ENCODE measurements at places on chromosomes 16 and 17. TPM values are rescaled to one million over a fixed set of nuclear protein-coding genes. Genes with fewer than 3 reads are reported as not detected.

GRCh38 chr17:16486373-16487250, 5.4 kb downstream of the LRRC75A start:
- no peaks in the 10 kb centered on the region for H3K27me3 ChIP-seq
- H3K36me3 ChIP-seq = no peaks in the 10 kb centered on the region
- no peak overlapping the region for H3K4me3 ChIP-seq
- peak overlapping the region; percentile 73 for H3K27ac ChIP-seq
- DNase-seq = peak; percentile 73
- peaks cover 59% of the 10 kb centered on the region for H3K4me1 ChIP-seq

DNA sequence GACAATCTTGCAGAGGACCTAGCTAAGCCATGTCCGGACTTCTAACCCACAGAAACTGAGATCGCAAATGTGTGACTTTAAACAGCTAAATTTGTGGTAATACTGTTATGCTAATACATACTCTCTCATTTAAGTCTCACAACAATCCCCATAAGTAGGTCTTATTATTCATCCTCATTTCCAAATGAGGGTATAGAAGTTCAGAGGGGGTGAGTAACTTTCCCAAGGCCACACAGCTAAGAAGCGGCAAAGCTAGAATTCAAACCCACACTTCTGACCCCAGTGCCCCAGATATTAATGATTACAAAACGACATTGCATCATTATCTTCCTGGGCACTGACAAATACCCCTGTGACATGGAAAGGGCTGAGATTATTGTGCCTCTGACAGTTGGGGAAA, 81.4 kb downstream of the CNGB1 start:
- H3K27ac ChIP-seq = peak overlapping the region; percentile 21
- H3K4me1 ChIP-seq = peaks cover 19% of the 10 kb centered on the region
- no peak overlapping the region for H3K4me3 ChIP-seq
- H3K36me3 ChIP-seq = no peaks in the 10 kb centered on the region
- DNase-seq = no peak
- no peaks in the 10 kb centered on the region for H3K27me3 ChIP-seq

GRCh38 chr17:70929226-70929625, 759.9 kb downstream of the KCNJ2 start:
- no peaks in the 10 kb centered on the region for H3K4me1 ChIP-seq
- no peak for DNase-seq
- H3K27me3 ChIP-seq = no peaks in the 10 kb centered on the region
- no peaks in the 10 kb centered on the region for H3K36me3 ChIP-seq
- no peak overlapping the region for H3K4me3 ChIP-seq

DNA sequence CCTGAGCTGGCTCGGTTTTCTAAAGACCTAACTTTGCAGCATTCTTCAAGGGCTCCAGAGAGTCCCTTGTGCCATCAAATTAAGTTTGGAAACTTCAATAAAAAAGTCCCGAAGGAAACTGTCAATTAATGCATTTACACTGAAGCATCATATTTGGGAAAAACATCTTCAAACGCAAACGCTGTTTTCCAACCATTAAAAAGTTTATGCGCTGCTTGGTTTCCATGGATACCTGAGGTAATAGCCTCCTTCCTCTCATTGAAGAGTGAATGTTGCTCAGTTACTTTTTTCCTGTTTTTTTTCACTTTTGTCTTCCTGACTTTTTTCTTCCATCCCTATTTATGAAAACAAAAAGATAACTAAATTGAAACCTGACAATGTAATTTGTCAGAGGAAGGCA, 399.1 kb downstream of the MAF start:
- no peaks in the 10 kb centered on the region for H3K27me3 ChIP-seq
- no peaks in the 10 kb centered on the region for H3K4me1 ChIP-seq
- H3K27ac ChIP-seq = no peak overlapping the region
- no peak overlapping the region for H3K4me3 ChIP-seq

GRCh38 chr16:73280388-73280787, 232.5 kb upstream of the ZFHX3 start:
- H3K4me3 ChIP-seq = no peak overlapping the region
- no peaks in the 10 kb centered on the region for H3K36me3 ChIP-seq
- no peak for DNase-seq
- no peaks in the 10 kb centered on the region for H3K27me3 ChIP-seq

- peaks cover 5% of the 10 kb centered on the region for H3K27me3 ChIP-seq
- H3K4me1 ChIP-seq = peaks cover 6% of the 10 kb centered on the region
- no peaks in the 10 kb centered on the region for H3K36me3 ChIP-seq
- no peak overlapping the region for H3K4me3 ChIP-seq
These were observed 4.4 kb upstream of the FOXJ1 start for GRCh38 chr17:76145231-76146052.

DNA sequence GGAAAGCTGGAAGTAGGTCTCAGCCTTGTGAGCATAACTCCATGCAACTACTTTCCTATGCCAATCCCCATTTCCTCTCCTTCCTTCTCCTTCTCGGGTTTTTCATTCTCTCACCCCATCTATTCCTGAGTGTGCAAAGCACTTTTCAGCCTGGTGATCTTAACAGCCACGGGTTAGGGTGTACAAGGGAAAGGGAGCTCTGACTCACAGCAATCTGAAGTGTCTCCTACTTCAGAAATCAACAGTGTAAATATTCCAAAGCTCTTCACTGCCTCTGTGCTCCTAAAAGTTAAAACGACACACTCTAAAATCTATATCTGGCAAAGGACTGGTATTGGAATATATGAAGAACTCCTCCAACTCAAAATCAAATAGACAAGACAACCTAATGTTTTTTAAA, 268.0 kb upstream of the IRX3 start:
- H3K4me3 ChIP-seq = no peak overlapping the region
- no peaks in the 10 kb centered on the region for H3K36me3 ChIP-seq
- H3K27ac ChIP-seq = no peak overlapping the region
- no peaks in the 10 kb centered on the region for H3K27me3 ChIP-seq
- no peaks in the 10 kb centered on the region for H3K4me1 ChIP-seq

DNA sequence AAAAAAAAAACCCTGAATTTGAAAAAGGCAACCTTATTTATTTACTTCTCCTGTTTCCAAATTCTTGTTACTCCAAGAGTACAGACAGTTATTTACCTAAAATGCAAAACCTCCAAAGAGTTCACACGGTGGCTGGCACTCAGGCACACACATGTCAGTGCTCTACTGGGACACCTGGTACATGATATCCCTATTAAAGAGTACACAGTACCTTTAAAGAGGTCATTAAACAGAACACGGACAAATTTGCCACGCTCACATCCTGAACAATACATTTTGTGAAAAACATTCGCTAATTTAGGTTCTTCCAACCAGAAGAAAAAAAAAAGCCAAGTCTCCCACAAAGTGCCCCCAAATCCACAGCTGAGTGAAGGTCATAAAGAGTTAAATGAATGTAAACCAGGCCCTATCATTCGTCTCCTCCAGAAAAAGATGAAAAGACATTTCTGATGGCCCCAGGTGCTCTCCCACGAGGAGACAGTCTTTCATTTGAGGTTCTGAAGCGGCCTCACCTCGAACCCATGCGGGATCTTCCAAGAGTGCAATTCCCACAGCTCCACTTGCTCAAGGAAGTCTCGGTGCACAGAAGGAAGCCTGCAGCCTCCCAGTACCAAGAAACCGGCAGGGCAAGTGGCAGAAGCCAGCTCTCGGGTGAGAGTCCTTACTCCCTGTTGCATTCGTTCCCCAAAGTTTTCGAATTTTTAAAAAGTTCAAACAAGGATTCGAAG, 993 bp downstream of the ERN1 start:
- H3K4me1 ChIP-seq = peaks cover 23% of the 10 kb centered on the region
- peak overlapping the region; percentile 54 for H3K4me3 ChIP-seq
- no peaks in the 10 kb centered on the region for H3K27me3 ChIP-seq
- DNase-seq = peak; percentile 55

- no peak overlapping the region for H3K4me3 ChIP-seq
- H3K4me1 ChIP-seq = no peaks in the 10 kb centered on the region
- no peak overlapping the region for H3K27ac ChIP-seq
- H3K27me3 ChIP-seq = no peaks in the 10 kb centered on the region
- H3K36me3 ChIP-seq = no peaks in the 10 kb centered on the region
These were observed 377.7 kb upstream of the MAF start for GRCh38 chr16:79977940-79978836.

- no peak overlapping the region for H3K27ac ChIP-seq
- no peak for DNase-seq
- no peaks in the 10 kb centered on the region for H3K27me3 ChIP-seq
These were observed 66.3 kb upstream of the GSE1 start for GRCh38 chr16:85546585-85547447.

DNA sequence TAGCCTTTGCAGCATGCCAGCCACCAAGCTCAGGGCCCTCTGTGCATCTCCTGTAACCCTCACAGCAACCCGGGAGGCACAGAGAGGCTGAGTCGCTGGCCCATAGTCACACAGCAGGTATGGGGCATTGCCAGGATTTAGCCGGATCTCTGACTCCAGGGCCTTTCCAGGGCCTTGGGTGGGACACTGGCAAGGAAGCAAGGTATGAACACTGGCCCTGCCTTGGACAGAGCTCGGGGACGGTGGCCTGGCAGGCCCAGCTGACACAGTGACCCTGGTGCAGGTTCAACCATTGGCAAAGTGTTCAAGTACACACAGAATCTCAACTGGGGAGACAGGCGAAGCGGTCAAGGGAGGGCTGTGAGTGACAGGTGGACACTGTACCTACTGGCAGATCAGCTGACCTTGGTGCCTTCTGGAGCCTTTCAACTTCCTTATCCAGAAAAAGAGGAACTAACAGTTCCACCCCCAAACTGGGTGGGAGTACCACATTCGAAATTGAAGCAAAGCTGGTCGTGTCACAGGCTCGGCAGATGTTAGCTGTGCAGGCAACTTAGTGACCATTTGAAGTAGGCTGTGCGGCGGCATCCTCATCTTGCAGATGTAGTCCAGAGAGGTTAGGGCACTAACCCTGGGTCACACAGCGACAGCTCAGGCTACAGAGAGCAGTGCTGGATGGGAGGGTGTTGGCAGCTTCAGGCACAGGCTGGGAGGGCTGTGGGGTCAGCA, 287.4 kb downstream of the SEC14L1 start:
- no peak overlapping the region for H3K4me3 ChIP-seq
- no peak for DNase-seq
- peaks cover 85% of the 10 kb centered on the region for H3K4me1 ChIP-seq
- H3K27me3 ChIP-seq = no peaks in the 10 kb centered on the region
- peak overlapping the region; percentile 86 for H3K27ac ChIP-seq

ADAM11 gene
- 0.28 TPM for total RNA-seq

ANKRD40CL gene
- total RNA-seq = 3.3 TPM

MT1G gene
- 64.1 TPM for total RNA-seq

SCRN2 gene
- total RNA-seq = 20.4 TPM

HBA2 gene
- not detected for total RNA-seq

CIBAR2 gene
- not detected for total RNA-seq

PNMT gene
- total RNA-seq = 51.9 TPM

PYDC1 gene
- not detected for total RNA-seq

CDR2L gene
- total RNA-seq = 16.4 TPM

GPR142 gene
- total RNA-seq = not detected

SLFN11 gene
- 6.3 TPM for total RNA-seq

All from hepatocyte (in vitro differentiated cells).